Breast epithelium (tissue), 4 donors: ENCODE measurements at places on chromosomes 6 and 20. TPM values are rescaled to one million over a fixed set of nuclear protein-coding genes. Genes with fewer than 3 reads are reported as not detected.

DNA sequence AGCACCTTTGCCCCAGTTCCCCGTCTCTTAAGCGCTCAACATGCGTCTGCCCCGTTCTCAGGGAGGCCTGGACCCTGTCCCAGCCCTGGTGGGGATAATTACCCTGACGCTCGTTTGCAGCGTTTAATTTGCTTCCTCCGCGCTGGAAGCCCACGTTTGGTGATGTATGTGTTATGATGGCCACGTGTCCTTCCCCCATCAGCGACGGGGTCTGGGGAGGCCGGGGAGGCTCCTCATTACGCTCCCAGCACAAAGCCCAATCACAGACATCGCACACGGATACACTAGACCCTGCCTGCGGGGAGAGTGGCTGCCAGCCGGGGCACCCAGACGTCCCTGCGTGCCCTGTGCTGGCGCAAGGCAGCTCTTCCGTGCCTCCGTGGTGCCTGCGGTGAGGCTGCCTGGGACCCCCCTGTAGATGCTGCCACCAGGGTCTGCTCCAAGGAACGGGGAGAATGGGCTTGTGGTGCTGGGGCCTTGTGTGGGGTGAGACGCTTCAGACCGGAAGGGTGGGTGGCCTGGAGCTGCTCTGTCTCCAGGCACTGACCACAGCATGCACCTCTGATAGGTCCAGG lies 10.2 kb upstream of the CHRNA4 start:
- no peak for DNase-seq

DNA sequence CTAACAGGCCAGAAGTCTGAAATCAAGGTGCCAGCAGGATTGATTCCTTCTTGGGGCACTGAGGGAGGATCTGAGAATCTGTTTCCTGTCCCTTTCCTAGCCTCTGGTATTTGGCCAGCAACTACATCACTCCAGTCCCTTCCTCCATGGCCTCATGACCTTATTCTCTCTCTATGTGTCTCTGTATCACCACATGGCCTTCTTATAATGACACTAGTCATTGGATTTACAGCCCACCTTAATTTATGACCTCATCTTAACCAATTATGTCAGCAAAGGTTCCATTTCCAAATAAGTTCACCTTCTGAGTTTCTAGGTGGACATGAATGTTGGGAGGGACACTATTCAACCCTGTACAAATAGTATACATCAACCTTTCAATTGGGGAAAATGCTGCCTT lies 29.3 kb downstream of the SCML4 start:
- DNase-seq, result no peak

- DNase-seq, result no peak
These were observed 94.8 kb downstream of the MBOAT1 start for GRCh38 chr6:20117474-20117873.

GRCh38 chr6:113634352-113635163 lies 222.6 kb upstream of the MARCKS start:
- DNase-seq, result no peak

- DNase-seq, result no peak
These were observed 158.4 kb downstream of the GPX5 start for GRCh38 chr6:28683945-28684538.

DNA sequence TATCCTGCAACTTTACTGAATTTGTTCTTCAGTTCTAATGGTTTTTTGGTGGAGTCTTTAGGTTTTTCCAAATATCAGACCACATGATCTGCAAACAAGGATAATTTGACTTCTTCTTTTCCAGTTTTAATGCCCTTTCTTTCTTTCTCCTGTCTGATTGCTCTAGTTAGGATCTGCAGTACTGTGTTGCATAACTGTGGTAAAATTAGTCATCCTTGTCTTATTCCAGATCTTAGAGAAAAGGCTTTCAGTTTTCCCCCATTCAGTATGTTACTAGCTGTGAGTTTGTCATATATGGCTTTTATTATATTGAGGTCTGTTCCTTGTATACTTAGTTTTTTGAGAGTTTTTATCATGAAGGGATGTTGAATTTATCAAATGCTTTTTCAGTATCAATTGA lies 4.3 kb downstream of the MICA start:
- DNase-seq, result no peak

DNA sequence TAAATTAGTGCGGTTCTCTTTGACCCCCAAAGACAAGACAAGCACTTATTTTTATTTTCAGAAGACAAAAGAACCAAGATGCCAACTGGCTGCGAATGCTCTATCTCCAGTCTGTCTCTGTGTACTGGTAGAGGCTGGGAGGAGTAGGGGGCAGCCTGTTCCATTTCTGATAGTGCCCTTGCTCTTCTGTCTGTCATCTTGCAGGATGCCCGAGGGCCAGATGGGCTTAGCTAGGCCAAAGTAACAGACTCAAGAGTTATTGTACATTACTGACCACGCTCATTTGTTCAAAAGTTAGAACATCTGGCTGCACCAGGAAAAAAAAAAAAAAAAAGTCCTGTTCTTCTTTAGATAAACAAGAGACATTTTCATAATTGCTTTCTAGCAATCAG lies 198.1 kb upstream of the UST start:
- no peak for DNase-seq

Gene PPP1R16B
- 3.7 TPM for total RNA-seq
